Midbrain (tissue), 1 donor: ENCODE measurements at places on chromosomes 11 and 22.

GRCh38 chr22:32112380-32112779, 46.7 kb downstream of the C22orf42 start:
- no peak for DNase-seq

GRCh38 chr11:6413791-6414201, 5.1 kb downstream of the APBB1 start:
- DNase-seq, result no peak

DNA sequence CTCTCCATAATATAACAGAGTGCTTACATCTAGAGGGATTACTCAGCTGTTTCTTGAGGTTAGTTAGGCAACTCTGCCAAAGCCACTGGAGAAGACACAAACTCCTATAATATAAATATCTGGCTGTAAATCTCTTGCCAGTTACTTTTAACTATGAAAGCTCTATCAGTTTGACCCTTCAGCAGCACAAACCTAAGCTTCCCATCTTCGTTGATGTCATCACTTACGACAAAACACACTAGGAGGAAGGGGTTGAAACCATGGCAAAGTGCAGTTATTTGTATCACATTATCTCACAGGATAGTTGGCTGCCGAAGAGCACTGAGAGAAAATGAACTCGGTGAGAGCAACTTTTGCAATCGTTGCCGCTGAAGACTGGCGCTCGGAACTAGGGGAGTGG, 922.1 kb downstream of the OPCML start:
- DNase-seq, result no peak

DNA sequence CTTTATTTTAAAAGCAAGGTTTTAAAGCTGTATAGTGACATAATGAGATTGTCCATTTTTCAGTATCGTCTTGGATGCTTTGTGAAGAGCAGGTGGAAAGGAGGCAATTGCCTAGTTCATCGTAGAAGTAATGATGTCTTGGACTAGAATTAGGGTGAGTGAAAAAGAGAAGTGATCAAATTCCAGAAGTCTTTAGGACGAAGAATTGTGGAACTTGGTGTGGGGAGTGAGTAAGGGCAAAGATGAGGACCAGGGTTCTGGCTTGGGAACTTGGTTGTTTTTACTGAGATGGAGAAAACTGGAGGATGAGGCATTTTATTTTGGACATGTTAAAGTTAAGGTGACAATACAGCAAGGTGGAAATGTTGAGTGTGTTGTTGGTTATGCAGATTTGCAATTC, 1.2 kb downstream of the ILK start:
- DNase-seq, result no peak

DNA sequence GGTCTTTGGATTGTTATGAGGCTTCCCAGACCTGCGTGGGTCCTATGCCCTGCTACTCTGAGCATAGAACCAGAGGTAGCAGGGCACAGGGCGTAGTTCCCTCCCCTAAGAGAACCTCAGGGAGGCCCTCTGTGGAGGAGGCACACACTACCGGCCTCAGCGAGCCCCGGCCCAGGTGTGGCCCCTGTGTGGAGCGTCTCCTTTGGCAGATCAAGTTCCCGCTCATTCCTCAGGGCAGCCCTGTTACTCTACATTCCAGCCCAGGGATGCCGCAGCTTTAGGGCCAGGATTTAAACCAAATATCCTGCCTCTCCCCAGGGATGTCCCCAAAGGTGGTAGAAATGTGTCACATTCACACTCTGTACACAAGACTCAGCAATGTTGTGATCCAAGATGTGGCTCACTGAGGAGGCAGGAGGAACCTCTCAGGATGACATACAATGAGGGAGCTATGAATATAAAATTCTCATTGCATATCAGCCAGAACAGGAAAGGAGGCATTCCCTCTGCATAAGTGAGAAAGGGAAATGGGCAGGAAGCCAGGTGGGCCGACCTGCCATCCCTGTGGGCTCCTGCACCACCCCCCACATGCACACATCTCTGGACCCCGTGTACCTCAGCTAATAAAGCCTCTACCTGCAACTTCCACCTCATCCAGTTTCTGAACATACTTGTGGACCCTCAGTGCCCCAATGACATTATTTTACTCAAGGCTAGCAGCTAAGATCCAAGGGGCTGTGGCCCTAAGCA, 131.9 kb upstream of the TEAD1 start:
- DNase-seq, result no peak

- no peak for DNase-seq
Measured at GRCh38 chr11:62428871-62429560, 10.2 kb downstream of the SCGB1A1 start.

GRCh38 chr11:96062134-96062533, 138.2 kb upstream of the MTMR2 start:
- no peak for DNase-seq

GRCh38 chr11:21411104-21411503, 741.7 kb downstream of the NELL1 start:
- no peak for DNase-seq

DNA sequence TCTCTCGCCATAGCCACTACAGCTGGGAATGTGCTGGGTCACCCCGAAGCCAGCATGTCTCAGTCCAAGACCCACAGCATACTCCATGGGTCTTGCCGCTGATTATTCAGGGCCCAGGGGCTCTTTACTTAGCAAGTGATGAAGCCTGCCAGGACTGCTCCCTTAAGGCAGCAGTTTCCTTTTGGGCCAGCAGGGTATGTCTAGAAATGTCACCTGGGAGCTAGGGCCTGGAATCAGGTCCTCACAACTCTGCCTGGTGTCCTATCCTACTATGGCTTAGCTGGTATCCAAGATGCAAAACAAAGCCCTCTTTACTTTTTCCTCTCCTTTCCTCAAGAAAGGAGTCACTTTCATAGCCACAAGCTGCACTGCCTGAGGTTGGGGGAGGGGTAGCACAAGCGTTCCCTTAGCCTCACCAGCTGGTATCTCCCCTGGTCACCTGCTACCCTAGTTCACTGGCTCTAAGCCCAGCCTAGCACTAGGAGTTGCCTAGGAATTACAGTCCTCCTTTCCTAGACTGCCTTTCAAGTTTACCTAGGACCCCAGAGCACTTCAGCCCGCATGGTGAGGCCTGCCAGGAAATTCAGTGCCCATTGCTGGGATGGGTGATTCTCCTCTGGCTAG, 22.6 kb upstream of the NCR3LG1 start:
- DNase-seq, result no peak

DNA sequence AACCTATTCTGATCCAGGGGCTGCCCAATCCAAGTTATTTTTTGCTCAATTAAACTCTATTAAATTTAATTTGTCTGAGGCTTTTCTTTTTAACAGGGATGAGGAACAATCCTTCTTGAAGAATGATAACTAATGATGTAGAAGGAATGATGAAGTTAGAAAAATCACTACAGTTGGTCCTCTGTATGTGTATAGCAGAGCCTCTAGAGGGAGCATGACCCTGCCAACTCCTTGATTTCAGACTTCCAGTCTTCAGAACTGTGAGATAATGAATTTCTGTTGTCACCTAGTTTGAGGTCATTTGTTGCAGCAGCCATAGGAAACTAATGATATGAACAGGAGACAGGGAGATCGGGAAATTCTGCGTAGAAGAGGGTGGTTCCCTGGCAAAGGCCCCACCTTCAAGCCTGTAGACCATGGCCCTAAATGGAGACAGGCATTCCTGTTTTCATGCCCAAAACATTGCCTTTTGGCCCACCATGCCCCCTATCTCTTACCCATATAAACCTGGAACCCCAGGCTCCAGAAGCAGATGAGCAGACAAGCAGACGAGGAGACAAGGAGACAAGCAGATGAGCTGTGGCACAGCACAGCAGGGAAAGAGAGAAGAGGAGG, 7.7 kb upstream of the QSER1 start:
- DNase-seq, result no peak

GRCh38 chr11:86523738-86524619, 148.4 kb downstream of the ME3 start:
- DNase-seq, result no peak

- no peak for DNase-seq
Measured at GRCh38 chr11:10730151-10730550, 20.9 kb upstream of the CTR9 start.

DNA sequence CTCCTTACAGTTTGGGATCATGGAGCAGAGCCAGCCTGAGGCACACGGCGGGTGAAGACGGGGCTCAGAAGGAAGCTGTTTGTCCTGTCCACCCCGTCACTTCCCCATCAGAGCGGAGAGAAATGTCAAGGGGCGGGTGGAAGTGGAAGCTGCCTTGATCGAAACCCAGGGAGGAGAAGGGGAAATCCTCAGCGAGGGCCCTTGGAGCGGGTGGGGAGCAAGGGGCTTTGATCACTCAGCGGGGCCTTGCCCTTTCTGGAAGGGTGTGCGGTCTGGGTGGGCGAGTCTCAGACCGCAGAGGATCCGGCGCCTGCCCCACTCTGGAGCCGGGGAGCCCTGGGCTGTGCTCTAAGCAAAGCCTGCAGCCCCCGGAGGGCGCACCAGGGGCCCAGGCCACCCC, 320.4 kb downstream of the NTM start:
- DNase-seq, result no peak

- DNase-seq, result no peak
Measured at GRCh38 chr11:59281177-59281576, 68.5 kb upstream of the MPEG1 start.

DNA sequence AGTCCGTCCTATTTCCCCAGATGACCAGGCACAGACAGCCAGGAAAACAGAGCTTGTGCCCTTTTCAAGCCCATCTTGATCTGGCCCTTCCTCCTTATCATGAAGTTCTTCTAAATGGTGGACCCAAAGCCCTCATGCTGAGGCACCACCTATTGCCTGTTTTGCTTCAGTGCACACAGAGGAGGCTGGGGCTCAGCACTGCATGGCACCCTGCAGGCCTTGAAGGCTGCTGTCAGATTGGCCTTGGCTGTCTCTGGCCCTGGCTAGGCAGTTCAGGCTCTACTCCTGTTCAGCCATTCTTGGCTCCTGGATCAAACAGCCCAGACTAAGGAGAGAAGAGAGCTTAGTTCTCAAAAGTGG, 49.2 kb downstream of the OTOG start:
- no peak for DNase-seq

DNA sequence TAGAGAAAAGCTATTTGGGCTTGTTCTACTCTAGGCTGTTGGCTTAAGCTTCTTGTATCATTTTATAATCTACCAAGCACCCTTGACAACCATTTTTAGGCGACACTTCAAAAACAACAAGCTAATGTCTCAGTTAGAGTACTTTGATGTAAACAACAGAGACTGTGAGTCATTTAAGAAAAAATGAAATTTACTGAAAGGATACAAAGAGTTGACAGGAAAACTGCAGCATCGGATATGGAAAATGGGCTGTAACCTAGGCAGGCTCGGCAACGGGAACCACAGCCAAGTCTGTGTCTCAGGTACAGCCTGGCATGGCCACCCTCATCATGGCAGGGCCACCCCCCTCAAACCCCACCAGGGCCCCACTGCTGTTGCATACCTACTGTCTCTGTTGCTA, 4.4 kb upstream of the RNF169 start:
- DNase-seq, result no peak

DNA sequence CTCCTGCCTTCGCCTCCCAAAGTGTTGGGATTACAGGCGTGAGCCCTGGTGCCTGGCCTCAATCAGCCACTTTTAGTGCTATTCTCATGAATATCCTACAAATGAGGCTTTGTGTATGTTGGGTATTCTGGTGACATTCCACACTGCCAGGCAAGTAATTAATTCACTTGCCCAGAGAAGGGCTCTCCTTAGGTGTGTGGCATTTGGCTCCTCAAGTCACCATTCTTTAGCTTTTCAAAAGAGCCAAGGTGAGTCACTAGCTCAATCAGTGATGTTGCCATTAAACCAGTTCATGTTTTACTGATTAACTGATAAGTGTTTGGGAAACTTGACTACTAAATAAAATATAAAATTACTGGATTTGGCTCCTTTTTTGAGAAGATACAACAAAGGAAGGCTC, 52.2 kb downstream of the SLC25A17 start:
- DNase-seq, result no peak
